ENCODE measurements at places on chromosomes 4 and X.

DNA sequence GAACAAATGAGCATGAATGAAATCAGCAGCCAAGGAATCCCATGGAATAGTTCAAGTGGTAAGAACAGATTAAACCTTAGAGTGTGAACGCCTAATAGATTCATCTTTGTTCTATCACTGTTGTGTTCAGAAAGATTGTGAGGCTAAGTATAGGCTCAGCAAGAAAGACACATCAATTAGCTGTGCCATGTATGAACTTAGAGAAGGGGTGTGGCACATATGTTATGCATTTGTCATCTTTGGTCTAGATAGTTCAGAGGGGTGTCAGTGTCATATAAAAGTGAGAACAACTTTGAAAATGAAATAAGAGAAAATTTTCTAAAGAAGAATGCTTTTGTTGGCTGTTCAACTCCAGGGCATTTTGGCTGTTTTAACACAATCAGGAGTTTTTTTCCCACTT, 9.4 kb downstream of the DAPP1 start:
- DNase-seq = no peak

GRCh38 chr4:143082701-143083100, 102.0 kb upstream of the USP38 start:
- no peak for DNase-seq

DNA sequence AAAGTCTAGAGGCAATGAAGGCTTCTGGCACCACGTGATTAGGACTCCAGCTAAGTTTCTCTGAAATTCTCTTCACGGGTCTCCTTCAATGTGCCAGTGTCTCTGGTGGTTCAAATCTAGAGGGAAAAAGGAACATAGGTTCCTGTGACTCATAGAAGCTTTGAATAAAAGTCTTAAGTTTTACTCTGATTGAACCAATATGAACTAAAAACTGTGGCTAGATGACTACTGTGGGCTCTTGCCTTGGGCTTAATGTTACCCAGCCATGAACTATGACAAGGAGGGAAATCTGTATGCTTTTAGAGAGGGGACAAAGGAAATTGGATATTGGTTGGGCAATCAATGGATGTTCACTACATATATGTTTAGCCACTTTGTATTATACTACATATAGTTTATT, 49.9 kb upstream of the TEX13D start:
- DNase-seq = no peak

DNA sequence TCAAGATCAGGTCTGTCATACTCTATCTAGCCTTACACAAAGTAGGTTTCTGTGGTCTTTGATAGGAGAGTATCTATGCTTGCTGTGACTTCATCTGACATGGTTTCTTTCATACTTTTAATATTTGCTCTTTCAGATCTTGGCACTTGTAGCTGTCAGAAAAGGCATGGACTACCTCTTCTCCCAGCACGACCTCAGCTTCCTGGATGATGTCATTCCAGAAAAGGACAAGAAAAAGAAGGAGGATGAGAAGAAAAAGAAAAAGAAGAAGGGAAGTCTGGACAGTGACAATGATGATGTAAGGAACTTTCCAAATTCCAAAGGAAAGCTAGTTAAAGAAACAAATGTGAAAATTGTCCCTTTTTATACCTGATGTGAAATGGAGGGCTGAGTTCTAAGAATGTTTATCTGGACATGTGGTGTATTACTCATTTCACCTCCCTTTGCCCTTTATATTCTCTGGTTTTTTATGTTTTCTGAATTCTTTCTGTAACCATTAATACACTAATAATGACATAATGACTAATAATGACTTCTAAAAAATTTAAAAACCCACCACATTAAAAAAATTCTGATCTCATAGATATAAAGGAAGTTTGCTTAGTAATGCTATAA, 221.2 kb downstream of the SLC4A4 start:
- DNase-seq = no peak

- no peak for DNase-seq
These were observed 150.6 kb downstream of the UNC5C start for GRCh38 chr4:95398217-95398616.

DNA sequence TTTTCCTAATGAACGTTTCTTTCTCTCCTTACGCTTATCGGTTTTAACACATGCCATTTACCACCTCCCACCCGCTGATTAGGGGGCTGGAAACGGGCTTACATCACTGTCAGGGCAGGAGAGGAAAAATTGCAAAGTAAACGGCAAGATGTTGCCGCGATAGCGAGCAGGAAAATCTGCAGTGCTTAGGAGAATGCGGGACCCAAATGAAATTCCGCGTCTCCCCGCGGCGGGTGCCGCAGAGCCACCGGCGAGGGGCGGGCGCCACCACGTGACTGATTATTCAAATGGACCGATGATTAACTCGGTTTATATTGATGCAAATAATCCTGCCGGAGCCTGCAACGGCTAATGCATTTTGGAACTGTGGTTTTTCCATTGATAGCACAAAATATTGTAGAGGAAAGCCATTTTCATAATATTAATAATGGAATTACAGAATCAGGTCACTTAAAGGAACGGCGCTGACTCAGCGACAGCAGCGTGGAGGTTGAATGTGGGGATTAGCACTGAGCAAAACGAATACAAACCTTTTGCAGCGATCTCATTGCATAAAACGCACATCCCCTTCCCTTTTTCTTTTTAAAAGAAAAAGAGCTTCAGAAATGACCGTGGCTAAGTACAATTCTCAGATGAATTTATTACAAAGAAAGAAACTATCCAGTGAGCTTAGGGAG, 224.2 kb downstream of the STIM2 start:
- peak; percentile 48 for DNase-seq

- no peak for DNase-seq
These were observed 34.9 kb downstream of the MGAT4D start for GRCh38 chr4:140463182-140463581.

GRCh38 chr4:147340111-147340510, 140.8 kb upstream of the EDNRA start:
- DNase-seq = no peak

- DNase-seq = no peak
These were observed 1090.5 kb downstream of the PCDH18 start for GRCh38 chr4:136441629-136442282.

GRCh38 chr4:78772526-78773091, 3.5 kb upstream of the BMP2K start:
- DNase-seq = no peak
